HT-29 (cell line): ENCODE measurements at places on chromosomes 6 and 20. TPM values are rescaled to one million over a fixed set of nuclear protein-coding genes. Genes with fewer than 3 reads are reported as not detected.

The PTCHD4 gene
- not detected in 2 replicates for total RNA-seq

The SLCO4A1 gene
- 78.8 and 83.4 TPM in 2 replicates for total RNA-seq

The CSE1L gene
- total RNA-seq, result 112 and 122 TPM in 2 replicates

The EYS gene
- total RNA-seq, result 0.13 and 0.23 TPM in 2 replicates

The MUC22 gene
- total RNA-seq, result not detected in 2 replicates

The MCCD1 gene
- total RNA-seq, result not detected in 2 replicates

The WFDC2 gene
- 17.7 and 21.9 TPM in 2 replicates for total RNA-seq

The MEI4 gene
- total RNA-seq, result not detected in 2 replicates

The IL17F gene
- total RNA-seq, result not detected in 2 replicates

The NRN1 gene
- total RNA-seq, result 0.39 TPM in 1 of 2 replicates, not detected in the other

The KCNQ2 gene
- 0.08 and 0.13 TPM in 2 replicates for total RNA-seq

The SGK1 gene
- total RNA-seq, result 184 and 186 TPM in 2 replicates

The CD24 gene
- total RNA-seq, result 389 and 427 TPM in 2 replicates
